ENCODE measurements at places on chromosomes 4 and X. TPM values are rescaled to one million over a fixed set of nuclear protein-coding genes. Genes with fewer than 3 reads are reported as not detected.

Gene ELK1
- total RNA-seq, result 23.9 TPM

Gene GPC4
- 5.5 TPM for total RNA-seq

Gene ERCC6L
- 9.8 TPM for total RNA-seq

Gene AMER1
- total RNA-seq, result 2.3 TPM

Gene POF1B
- total RNA-seq, result not detected
